Renal pelvis (tissue), 12 donors: ENCODE measurements at places on chromosomes 5 and 9. TPM values are rescaled to one million over a fixed set of nuclear protein-coding genes. Genes with fewer than 3 reads are reported as not detected.

GRCh38 chr9:80500300-80500699 is 928.5 kb downstream of the TLE4 start:
- no peak for DNase-seq

DNA sequence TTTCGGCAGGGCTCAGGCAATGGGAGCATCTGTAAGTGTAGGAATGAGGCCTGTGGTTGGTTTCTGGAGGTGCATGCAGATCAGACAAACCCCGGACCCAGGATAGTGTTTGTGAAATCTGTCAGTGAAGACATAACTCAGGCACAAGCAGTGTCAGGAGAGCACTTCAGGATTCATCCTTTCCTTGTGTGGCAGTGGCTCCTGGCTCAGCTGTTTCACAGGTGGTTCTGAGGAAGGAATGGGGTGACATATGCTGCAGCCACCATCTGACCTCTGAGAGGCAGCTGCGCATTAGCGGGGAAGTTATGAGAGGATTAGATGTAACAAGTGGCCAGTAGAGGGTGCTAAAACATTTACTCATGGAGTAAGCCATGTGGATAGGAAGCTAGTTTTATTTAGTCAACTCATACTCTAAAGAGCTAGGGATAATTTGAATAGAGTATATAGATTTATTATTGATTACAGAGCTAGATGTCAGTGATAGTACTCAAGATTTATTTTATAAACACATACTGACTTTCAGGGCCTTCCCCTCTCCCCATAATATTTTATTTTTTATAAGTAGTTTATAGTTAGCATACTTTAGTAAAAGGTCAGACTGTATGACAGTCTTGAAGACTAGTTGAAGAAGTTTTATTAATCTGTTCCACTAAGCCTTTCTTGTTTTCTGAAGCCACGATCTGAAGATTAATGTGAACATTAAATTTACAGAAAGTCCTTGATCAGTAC is 28.4 kb downstream of the NNT start:
- DNase-seq: peak; percentile 70

Gene CCDC152
- 14.2 TPM for polyA plus RNA-seq

- DNase-seq: no peak
Observed at GRCh38 chr9:7297521-7297920, 502.1 kb downstream of the DMAC1 start.

DNA sequence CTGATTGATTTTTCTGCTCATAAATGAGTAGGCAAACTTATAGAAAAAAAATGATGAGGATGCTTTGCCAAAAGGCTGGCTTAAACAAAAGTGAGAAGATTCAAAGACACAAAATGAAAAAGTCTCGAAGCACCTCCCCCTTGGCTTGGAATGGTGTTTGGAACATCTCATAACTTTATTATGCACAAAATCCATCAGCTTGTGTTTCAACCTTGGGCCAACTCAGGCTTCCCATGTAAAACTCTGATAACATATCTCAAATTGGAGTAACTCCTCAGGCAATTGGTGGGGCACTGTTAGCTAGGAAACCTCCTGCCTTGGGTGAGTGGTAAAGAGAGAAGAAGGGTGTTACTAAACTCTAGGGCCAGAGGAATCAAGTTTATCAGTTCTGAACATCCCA is 176.3 kb downstream of the KIAA0825 start:
- DNase-seq: no peak

DNA sequence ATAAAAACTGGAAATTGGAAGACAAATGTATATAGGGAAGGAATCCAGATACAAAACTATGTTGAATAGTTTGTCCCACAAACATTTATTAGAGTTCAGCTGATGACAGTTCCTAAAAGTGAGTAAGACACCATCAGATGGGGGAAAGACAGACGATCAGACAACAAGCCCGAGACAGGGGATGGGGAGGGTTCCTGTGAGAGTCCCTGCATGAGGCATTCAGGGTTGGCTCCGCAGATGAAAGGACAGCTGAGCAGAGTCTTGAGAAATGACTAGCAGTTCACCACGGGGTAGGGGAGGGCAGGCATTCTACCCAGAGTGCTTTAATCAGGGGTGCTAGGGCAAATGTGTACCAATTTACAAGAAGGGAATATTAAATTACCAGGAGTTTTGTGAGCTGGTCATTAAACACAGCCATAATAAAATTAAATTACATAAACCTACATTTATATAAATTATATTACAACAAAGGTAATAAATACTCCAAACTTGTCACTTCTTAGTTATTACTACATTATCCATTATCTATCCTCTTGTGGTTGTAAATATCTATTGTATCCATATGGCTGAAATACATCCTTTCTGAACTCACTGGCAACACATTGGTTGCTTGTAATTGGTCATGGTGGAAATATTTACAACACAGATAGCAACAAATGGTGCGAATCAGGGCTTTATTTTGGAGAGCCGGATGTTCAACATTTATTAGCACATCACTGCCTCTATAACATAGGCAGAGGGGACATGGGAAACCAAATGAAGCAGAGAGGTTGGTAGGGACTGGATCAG is 27.8 kb downstream of the TNFSF15 start:
- DNase-seq: no peak

Gene JAK2
- 13.9 TPM for polyA plus RNA-seq

Gene RFESD
- polyA plus RNA-seq: 5.6 TPM

- DNase-seq: no peak
Observed at GRCh38 chr9:123318202-123318601, 37.8 kb upstream of the CRB2 start.

GRCh38 chr5:106307265-106307664 is 1363.5 kb downstream of the EFNA5 start:
- DNase-seq: no peak

DNA sequence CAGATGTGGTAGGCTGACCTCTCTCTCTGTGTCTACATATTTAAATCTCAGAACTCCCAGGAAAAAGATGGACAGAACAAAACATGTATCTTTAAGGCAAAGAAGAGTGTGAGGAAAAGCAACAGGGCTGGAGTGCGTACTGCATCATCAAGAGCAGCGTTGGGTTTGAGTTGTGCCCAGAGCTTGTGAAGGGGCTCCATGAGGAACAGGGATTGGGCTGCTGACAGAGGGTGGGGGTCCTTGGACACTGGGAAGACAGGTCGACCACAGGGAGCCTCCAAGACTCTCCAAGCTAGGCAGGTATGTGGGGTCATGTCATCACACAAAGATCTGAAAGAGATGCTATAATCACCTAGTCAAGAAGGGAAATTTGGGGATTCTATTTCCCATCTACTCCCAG is 309.9 kb downstream of the IRX1 start:
- no peak for DNase-seq

GRCh38 chr5:23776684-23777083 is 269.3 kb downstream of the PRDM9 start:
- no peak for DNase-seq

DNA sequence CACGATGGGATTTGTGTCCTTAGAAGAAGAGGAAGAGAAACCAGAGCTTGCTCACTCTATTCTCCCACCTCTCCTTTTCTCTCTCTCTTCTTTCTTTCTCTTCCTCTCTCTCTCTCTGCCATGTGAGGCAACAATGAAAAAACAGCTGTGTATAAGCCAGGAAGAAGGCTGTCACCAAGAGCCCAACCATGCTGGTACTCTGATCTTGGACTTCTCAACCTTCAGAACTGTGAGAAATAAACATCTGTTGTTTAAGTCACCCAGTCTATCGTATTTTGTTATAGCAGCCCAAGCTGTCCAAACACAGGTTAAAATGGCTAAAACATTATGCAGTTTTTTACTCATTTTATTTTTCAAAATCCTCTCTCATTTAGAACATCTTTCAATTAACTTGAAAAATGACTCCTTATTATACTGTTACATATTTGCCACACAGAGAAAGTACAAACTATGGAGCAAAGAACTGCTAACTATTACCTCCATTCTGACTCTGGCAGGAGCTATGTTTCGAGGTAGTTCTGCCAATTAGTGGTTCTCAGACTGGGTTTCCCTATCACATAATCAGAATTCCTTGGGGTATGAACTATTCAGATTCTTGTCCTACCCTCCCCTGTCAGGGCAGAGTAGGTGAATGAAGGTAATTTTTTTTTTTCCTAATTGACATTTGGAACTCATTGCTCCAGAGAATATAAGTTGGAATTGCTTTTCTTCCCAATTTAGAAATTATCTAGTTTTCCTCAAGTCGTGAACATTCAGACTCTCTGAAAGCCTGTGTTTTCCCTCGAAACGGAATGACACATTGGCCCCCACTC is 434.6 kb downstream of the ENC1 start:
- no peak for DNase-seq

Gene GMCL2
- not detected for polyA plus RNA-seq

- DNase-seq: no peak
Observed at GRCh38 chr5:178331491-178331996, 98.9 kb upstream of the PHYKPL start.

- peak; percentile 56 for DNase-seq
Observed at GRCh38 chr5:36875051-36875789, 1.3 kb upstream of the NIPBL start.

Gene DPYSL3
- polyA plus RNA-seq: 38.9 TPM

DNA sequence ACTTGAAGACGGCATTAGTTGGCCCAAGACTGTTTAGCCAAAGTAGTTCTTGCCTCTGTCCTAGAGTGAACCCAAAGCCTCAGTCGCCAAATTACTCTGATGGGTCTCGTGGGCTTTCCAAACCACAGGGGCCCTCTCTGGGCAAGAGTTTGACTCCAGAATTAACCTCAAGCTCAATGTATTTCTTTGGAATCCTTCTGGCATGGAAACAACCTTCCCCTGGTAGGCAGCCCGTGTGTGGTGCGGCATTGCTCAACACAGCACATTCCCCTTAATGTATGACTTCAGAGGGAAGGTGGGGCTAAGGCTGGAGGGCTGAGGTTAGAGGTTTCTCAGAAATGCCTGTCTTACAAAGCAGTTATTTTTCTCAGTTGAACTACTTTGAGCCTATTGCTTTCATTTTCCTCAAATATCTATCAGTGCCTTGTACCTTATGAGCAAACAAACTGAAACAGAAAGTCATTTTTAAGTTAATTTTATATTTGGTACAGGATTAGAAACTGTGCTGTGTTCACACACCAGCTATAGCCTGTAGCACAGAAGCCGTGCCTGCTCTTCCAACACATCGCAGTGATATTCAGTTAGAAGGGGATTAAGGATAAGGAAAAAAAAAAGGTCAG is 123.9 kb upstream of the HAPLN1 start:
- no peak for DNase-seq

Gene DIPK1B
- polyA plus RNA-seq: 34.3 TPM

- peak; percentile 8 for DNase-seq
Observed at GRCh38 chr5:9233712-9234111, 312.2 kb downstream of the SEMA5A start.

DNA sequence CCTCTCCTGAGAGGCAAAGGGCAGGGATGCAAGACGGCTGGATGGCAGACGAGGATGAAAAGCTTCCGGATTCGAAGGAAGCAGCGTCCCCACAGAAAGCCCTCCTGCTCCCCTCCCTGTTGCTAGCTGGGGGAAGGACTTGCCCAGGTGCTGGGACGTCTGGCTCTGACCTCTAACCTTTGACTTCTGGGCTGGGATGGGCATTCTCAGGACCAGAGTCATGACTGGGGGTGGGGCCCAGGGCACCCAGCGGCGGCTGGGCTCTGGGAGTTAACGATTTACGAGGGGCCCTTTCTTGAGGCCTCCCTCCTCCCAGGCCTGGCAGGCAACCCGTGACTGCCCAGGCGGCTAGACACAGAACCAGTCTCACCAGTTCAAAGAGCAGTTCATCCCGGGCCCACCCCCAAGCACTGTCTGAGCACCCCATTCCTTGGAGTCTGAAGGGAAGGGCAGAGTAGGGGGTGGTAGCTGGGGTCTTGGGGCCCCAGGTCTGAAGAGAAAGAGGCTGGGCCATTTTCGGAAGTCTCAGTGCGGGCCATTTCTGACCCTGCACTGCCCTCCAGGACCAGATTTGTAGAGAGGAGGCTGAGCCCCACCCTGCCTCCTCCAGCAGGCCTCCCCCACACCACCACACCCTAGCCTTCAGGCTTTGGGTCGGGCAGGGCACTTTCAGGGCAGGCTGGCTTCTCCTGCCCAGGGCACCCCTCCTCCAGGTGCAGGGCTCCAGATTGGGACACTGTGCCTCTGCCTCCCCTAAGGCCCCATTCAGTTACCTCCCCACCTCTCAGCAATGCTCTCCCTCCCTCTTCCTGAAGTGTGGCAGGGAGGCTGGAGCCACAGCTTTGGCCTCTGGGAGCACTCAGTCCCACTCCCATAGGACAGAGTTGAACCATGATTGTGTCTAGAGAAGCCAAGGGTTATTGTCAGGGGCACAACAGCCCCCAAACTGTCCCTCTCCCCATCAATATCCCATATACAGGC is 5.0 kb upstream of the CXXC5 start:
- DNase-seq: no peak

DNA sequence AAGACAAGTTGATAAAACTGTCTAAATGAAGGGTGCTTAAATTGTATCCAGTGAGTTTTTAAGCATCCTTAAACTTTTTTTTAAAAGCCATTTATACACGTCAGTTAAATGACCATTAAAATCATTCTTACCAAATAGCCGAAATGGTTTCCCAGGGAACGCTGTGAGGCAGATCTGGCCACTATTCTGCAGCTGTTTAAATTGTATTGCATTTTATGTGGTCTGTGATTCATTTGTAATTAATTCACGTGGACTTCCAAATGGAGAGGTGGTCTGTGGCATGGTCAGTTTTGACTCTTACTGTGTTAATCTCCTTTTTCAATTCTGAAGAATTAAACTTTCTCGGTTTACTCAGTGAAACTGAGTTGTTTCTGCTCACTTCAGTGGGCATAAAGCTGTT is 113.7 kb upstream of the OTULINL start:
- no peak for DNase-seq

- no peak for DNase-seq
Observed at GRCh38 chr9:110591526-110591925, 12.0 kb upstream of the SVEP1 start.

Gene FAM78A
- 3.6 TPM for polyA plus RNA-seq

GRCh38 chr5:160133071-160133917 is 14.0 kb upstream of the PWWP2A start:
- peak; percentile 41 for DNase-seq

Gene HTR4
- polyA plus RNA-seq: not detected

- DNase-seq: no peak
Observed at GRCh38 chr5:128334010-128334716, 203.9 kb downstream of the FBN2 start.

DNA sequence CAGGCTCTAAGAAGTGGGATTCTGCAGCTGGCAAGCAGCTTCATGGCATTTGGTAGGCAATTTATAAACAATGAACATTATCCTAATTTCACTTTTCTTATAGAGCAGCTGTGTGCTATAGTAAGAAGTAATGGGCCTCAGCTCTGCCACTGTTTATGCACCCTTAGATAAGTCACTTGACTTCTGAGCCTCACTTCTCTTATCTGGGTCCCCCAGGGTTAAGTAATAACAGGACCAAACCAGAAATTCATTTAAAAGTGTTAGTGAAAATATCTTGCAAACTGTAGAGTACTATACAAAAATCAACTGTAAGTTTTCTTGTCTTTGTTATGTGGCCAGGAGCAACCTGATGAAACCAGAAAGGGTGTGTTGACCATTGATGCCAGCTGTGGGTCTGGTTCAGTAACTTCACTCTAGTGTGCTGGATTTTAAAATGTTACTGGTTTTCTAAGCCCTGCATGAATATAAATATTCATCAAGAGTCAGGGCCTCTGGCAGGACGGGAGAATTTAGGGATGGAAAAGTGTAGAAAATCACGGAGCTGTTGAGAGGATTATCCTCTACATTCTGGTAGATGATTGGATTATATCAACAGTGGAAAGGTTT is 24.2 kb downstream of the TNFAIP8 start:
- no peak for DNase-seq
